ENCODE measurements at places on chromosomes 5 and 9. TPM values are rescaled to one million over a fixed set of nuclear protein-coding genes. Genes with fewer than 3 reads are reported as not detected.

DNA sequence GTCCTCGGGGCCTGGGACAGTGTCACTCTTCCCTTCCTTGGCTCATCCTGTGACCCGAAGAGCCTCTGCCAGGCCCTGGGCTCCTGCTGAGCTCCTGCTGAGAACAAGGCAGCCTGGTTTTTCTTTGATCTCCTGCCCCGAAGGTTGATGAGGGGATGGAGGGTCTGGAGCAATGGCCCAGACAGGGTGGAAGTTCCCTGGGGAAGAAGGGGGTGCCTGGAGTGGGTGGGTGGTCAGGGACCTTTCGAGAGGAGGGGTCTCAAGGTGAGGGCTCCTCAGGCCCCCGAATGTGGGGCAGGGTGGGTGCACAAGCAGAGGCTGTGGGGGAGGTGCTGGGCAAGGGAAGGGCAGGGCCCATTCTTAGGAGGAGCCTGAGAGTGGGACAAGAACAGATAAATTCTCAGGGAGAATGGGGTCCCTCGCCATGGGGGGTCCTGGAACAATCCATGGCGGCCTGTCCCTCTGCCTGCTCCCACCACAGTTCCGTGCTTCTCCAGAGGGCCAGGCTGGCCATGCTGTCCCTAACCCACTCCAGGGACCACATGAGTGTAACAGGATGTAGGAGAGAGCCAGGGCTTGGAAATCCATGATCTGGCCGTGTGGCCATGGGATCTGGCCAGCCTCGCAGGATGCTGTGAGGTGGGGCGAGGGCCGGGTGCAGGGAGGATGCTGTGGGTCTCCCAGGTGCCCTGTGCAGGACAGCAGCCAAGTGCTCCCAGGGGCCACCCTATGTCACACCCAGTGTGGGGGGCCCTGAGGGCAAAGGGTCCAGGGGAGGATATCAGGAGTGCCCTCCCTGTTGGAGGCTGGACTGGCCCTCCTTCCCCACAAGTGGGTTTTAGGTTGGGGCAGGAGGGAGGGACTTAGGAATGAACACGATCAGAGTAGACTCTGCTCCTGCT, 128.5 kb upstream of the LPCAT1 start:
- no peak for DNase-seq

DNA sequence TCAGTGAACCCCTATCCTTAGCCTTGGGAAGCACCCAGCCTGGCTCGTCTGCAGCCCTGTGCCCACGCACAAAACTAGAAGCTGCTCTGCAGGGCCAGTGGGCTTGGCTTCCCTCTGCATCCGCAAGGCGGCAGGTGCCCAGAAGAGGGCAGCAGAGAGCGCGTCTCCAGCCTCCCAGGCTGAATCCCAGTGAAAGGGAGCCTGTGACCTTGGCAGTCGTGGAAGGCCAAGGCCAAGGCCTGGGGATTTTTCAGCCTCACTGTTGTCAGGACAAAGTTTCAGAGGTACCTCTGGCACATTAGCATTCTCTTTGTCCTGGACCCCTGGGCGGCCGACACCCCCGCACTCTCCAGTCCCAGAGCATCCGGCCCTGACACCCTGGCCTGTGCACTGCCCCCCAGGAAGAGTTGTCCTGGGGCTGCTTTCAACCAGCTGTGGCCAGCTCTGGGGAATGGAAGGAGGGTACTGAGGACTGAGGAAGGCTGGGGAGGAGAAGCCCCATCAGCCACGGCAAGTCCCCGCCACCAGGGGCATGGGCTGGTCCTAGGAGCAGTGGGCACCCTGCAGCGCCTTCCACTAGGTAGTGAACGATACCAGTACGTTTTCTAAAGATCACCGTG, 63.6 kb upstream of the IL17B start:
- DNase-seq: peak; percentile 83

GRCh38 chr9:25017779-25018178, 472.1 kb upstream of the IZUMO3 start:
- DNase-seq: no peak

DNA sequence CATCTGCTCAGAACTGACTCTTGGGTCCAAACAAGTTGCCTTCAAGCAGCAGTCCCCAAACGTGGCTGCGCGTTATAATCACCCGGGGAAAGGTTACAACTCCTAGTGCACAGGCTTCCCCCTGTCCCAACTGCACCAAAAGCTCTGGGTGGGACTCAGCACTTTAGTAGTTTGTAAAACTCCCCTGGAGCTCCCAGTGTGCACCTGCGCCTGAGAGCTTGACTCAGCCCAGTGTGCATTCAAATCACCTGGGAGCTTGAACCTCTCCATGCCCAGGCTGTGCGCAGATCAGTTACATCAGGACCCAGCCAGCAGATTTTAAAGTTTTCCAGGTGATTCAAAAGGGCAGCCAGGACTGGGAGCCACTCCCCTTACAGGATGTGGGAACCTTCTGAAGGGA, 151.4 kb downstream of the COL23A1 start:
- no peak for DNase-seq

The MVB12B gene
- total RNA-seq: 4.1 TPM

The FST gene
- 1.7 TPM for total RNA-seq
